ENCODE measurements at places on chromosomes 3 and 15.

DNA sequence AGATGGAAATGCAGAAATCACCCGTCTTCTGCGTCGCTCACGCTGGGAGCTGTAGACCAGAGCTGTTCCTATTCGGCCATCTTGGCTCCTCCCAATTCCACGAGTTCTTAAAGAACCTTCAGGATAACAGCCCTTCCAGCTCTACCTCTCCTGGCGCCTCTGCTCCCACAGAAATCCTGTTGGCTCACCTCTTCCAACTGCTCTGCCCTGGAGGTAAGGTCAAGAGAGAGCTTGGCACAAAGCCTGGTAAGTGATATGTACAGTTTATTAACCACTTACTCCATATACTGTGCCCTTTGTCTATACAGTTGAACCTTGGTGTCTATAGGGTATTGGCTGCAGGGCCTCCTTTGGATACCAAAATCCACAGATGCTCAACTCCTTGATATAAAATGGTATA, 17.8 kb upstream of the FGF12 start:
- no peak for DNase-seq

DNA sequence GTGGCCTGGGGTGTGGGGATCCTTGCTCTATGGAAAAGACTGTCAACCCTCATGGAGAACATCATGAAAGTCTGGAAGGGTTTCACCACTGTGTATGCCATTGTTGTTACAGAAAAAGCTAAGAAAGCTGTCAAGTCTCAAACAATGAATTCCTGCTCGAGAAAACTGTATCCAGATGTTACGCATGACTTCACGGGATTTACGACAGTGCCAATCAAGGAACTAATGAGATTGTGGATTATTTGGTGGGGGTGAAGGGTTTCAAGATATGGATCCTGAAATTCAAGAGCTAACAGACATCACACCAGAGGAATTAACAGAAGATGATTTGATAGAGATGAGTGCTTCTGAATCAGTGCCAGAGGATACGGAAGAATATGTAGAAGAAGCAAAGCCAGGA, 7.8 kb downstream of the PPP1R2 start:
- DNase-seq: no peak

DNA sequence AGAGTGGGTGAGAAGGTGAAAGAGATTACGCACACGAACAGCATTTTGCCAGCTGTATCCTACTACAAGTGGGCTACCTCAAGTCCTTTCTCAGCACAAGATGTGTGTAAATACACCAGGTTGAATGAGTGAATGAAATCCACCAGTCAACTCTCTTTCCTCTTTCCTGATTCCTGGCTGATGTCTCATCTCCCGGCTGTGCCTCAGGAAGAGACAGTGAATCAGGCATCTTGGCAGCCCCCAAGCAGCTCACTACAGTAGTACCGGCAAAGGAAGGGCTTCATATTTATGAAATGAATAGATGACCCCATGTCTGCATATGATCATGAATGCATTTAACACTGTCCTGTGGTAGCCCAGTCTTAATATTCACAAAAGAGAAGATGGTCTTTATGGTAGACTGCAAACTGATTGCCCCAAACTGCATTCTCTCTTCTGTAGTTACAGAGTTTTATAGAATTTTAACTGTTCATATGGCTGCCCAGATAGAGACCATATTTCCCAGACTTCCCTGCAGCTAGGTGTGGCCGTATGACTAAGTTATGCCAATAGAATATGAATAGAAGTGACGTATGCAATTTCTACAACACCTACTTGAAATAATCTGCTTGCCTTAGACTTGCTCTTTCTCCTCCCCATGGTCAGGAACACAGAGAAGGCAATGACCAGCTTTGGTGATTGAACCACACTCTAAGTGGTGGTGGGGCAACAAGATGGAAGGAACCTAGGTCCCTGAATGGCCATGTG, 22.7 kb downstream of the MGLL start:
- DNase-seq: no peak

GRCh38 chr3:87148020-87148419, 79.1 kb upstream of the CHMP2B start:
- DNase-seq: no peak

DNA sequence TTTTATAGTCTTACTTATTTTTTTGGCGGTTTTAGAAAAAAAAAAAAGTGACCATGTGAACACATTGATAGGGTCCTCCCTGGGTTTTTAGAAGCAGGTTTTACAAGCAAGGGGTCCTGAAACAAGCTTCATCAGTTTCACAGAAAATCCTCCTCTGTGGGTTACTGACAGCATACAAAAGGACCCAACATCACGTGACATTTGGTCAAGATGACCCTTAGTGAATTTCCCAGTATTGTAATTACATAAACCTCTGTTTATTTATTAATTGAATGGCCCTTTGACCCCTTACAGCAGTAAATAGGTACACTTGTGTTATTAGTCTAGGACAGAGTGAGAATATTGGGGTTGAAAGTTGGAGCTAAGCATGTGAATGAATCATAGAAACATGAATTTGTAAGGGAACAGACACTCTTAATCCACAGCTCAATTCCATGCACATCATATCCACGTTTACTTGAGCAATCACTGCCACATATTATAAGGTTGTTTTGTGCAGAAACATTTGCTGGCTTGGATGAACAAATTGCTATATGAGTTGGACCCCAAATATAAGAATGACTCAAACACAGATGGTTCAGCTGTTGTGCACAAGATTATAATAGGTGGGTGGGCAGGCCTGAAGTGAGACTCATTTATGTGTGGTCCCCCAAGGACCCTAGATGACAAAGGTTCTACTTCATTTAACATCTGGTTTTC, 137.5 kb downstream of the ZNF385D start:
- DNase-seq: no peak
